ENCODE measurements at places on chromosomes 5 and 9.

- no peak for DNase-seq
Measured at GRCh38 chr9:4070266-4070665, 229.6 kb downstream of the GLIS3 start.

DNA sequence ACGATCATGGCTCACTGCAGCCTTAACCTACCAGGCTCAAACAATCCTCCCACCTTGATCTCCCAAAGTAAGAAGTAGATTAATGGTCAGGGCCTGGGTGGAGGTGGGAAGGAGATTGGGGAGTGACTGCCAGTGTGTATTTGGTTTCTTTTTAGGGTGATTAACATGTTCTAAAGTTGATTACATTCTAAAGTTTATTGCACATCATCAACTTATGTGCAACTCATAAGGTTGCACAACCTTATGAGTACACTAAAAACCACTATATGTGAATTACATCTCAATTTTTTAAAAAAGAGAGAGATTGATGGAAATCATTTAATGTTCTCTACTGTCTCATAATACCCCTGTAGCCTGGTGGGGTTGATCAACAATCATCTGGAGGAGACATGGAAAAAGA, 218.1 kb downstream of the AOPEP start:
- DNase-seq: no peak

DNA sequence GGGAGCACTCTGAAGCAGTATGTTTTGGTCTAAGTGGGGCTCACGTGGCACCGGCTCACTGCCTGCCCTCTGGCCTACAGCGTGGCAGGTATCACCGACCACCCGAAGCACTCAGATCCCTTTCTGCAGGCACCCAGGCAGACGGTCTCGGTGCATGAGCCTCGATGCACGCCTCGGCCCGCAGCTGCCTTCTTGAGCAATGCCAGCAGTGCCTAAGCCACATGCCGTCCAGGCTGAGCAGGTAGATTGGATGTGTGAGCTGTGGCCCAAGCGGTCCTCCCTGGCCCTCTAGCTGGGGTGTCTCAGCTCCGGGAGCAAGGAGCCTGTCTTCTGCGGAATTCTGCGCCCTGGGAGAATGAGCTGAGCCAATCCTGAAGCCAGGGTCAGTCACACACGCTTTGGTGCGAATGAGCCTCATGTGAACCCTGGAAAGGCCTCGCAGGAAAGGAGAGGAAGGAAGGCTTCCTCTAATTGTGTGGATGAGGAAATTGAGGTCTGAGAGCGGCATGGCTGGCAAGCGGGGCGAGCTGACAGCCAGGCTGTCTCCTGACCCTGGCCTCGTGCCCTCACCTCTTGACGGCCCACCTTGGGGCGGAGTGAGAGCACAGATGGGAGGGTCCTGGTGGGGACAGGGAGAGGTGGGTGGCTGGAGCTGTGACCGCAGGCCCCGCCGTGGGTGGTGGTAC, 14.4 kb downstream of the RXRA start:
- no peak for DNase-seq

DNA sequence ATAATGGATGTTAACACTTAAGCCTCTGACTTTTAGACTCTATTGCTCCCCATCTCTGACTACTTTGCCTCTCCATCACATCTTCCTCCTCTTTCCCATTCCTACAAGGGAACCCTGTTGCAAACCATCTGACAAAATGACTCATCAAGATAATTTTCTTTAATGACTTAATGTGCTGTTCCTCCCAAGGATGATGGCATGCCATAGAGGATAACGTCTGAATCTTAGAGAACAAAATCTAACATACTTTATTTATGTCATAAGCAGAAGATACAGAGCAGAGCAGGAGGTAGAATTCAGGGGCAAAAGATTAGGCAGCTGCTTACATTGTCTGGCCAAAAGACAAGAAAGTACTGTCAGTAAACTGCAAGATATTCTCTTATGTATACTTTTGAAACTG, 76.8 kb downstream of the FGF10 start:
- DNase-seq: no peak

DNA sequence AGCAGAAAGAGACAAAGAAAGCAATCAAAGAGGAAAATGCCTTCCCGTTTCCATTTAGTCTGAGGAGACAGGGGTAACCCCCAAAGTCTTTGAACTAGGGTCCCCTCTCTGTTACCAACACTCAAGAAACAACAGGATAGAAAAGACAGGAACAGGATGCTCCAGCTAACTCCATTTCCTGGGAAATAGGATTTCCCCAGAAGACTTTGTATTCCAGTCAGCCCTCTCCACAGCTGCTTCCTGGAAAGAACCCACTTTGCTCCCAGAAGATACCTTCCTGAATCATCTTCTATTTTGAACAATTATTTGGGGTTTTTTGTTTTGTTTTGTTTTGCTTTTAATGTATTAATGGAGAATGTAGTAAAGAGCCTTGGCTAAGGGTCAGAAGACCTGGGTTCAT, 56.0 kb downstream of the KLHL3 start:
- DNase-seq: no peak

DNA sequence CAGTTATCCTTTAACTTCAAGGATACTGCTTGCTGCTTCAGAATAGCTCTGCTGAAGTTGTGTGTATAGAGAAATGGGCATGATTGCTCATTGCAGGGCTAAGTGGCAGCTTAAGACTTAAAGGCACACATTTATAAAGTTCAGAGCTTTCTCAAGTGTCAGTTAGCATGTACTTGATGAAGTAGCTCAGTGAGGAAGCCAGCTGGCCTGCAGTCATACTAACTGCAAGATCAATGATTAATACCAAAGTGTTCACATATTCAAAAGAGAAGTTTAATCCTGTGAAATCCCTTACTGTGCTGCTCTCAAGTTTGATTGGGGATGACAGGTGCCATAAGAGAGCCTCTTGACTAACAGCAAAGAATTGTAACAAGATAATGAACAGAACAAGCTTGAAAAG, 483.4 kb upstream of the NUDT12 start:
- no peak for DNase-seq

- no peak for DNase-seq
Measured at GRCh38 chr5:132825834-132826391, 4.5 kb downstream of the SHROOM1 start.

GRCh38 chr9:87498046-87498810, 561 bp downstream of the DAPK1 start:
- DNase-seq: peak; percentile 72

DNA sequence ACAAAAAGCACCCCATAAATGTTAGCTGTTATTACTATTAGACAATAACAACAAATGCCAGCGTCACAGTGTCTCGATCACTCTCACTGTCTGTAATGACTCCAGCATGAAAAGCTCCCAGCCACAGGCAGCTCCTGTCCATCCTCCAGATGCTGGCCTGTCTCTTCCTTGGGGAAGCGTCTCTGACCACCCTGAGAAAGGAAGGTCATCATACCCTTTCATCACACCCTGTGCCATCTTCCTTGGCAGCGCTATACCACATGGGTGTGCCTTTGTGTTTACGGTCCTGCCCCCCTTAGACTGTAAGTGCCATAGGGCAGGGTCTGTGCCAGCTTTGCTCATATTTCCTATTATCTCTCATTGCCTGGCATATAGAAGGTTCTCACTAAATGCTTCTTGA, 90.6 kb downstream of the PRRT1B start:
- DNase-seq: no peak

DNA sequence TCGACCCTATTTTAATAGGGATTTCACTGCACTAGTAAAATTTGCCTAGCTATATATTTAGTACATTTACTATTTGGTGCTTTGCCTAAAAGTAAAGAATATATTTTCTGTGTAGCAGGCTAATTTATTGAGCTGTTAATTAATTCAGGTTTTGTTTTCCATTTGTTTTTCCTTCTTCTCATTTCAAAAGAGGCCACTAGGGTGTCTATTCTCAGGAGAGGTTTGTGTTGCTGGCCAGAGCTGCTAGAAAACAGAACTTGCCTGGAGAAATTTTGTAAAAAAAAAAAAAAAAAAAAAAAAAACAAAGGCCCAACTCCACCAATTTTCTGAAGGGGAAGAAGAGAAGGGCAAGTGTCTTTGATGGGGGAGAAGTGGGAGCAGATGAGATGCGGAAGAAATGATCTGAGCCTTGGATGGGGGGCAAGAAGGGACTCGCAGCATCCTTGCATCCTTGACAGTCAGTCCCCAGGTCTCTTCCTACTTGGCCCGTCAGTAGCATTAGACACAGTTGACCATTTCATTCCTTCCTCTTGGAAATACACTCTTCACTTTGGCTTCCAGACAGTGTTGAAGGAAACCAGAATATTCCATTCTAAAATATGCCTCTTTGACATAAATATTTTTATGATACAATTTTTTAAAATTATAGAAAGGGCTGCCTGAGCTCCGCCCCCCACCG, 318.5 kb downstream of the TRPM3 start:
- DNase-seq: no peak

GRCh38 chr5:55406292-55406691, 98.5 kb downstream of the MTREX start:
- DNase-seq: no peak

DNA sequence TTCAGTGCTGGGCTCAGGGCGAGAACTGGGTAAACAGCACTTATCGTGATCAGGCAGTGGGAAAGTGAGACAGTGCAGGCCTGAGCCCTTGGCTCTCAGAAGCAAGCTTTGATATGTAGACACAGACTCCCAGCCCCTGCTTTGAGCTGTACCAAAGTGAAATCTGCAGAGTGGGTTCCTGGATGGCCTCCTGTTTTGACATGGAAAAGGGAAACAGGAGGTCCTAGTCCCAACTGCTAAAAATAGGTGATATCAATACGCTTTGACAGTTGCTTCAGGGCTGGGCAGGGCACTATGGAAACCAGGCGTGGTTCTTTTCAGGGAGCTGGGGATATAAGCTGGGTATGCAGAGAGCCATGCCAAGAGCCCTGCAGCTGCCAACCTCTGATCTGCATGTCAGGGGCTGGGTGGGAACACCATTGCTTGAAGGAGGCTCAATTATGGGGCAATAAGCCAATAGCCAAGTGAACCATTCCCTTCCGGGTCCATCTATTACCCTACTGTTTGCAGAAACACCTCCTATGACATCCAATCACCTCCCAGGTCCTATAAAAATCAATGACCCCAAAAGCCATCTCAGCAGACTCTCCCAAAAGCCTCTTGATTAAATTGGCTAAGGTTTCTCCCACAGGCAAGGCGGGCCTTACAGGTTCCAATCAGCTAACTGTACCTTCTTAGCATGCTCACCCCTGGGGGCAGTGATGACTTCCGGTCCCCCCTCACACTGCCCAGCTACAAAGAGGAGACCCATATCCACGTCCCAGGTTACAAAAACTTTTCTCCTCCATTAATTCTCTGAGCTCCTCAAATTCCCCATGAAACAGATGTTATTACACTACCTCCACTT, 45.8 kb downstream of the EPB41L4B start:
- DNase-seq: no peak

- peak; percentile 89 for DNase-seq
Measured at GRCh38 chr5:923281-923873, 30.7 kb downstream of the TRIP13 start.

DNA sequence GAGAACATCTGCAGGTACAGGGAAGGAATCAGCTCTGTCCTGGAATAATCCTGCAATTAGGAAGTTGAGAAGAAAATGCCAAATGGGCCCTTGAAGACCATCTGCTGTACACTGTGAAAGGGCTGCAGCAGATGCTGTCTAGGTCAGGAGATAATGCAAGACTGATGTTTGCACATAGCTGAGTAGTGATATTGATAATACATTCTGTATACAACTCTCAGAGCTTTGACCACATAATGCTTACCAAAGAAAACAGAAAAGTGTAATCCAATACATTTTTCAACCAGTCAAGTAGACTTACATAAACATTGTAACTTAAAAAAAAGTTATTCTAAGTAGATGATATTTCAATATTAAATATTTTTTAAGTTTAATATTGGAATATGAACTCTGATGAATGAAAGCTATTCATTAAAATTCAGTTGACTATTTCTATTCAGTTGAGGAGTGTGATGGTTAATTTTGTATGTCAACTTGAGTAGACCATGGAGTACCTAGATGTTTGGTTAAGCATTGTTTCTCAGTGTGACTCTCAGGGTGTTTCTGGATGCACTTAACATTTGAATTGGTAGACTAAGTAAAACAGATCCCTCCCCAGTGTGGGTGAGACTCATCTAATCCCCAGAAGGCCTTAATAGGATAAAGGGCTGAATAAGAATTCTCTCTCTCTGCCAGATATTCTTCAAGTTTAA, 380.1 kb upstream of the PRR16 start:
- DNase-seq: no peak

DNA sequence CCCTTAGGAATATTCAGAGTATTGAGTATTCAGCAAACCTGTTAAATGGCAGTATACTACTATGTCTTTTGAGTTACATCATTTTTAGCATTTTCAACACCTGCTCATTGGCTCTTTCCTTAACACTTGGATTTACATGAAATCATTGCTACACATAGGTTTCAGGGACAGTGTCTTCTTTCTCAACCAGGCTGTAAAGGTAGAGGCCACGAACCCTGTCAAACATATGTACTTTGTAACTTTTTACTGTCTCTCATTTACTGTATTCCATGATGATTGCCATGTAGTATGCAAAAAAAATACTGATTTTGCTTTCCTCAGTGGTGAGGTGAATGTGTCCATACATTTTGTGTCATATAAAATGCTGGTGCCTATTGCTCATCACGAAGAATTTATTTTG, 264.4 kb downstream of the SLCO4C1 start:
- no peak for DNase-seq

GRCh38 chr5:38518341-38518740, 38.1 kb downstream of the LIFR start:
- DNase-seq: no peak

GRCh38 chr9:33852216-33852826, 35.4 kb downstream of the UBE2R2 start:
- peak; percentile 29 for DNase-seq

DNA sequence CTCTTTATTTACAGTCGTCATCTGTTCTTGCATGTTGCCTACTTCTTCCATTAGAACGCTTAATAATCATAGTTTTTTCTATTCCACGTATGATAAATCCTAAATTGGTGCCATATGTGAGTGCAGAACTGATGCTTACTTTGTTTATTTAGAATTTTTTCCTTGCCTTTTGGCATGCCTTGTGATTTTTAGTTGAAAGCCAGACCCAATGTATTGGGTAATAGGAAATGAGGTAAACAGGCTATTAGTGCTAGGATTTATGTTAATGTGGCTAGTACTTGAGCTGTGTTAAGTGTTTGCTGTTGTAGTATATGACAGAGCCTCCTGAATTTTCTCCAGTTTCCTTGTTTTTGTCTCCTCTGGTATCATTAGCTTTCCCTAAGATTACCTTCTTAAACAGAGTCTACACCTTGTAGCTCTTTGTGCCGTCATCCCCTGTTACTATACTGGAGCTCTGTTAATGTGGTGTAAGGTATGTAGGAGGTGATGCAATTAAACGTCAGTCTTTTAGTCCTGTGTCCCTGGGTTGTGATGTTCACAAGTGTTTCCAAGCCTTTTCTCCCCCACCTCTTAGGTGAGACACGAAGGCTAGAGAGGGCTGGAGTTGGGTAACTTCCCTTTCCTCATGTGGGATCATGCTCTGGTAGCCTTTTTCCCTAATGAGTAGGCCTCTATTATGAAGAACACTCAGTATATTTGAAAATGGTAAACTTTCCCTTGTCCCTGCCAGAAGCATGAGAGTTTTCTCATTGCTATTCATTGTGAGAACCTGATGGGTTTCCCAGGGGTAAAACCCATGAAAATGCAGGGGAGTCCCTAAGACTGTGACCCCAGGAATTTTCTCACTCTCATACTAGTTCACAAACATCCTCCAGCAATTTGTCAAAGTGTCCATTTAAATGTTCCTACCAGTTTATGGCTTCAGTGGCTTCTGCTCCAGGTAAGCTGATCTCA, 21.2 kb downstream of the SPATA31D3 start:
- no peak for DNase-seq
